GM23248 (cell line): ENCODE measurements at places on chromosomes 3 and 15. TPM values are rescaled to one million over a fixed set of nuclear protein-coding genes. Genes with fewer than 3 reads are reported as not detected.
A peak's percentile ranks its signal among the peaks of the same experiment; 100 is the strongest.

- no peak for DNase-seq
Observed at GRCh38 chr3:39234651-39235050, 42.3 kb upstream of the XIRP1 start.

DNA sequence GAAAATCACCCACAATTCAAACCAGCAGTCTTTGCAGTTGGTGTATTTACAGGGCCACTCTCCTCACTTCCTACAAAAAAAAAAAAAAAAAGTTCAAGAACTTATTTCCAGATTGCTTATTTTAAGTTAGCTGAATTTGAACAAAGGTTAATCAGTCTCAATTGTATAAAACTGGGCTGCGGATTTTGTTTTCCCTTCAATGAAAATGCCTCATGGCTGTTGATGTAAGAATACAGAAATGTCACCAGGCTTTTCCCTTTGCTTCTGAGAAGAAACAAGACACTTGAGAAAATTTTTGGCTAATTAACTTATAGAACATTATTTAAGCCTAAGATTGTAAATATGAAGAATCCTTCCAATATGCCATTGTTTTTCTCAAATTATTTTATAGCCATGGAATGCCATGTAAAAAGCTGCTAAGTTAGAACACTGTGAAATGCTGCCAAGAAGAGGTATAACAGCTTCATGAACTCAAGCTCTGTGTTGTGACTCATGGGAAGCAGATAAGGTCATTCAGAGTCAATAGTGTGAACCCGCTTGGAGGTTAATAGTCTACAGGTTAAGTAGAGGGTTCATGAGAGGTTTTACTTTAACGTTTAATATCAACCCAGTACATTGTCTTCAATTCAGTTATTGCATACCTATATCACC is 84.3 kb upstream of the ABI3BP start:
- DNase-seq: peak; percentile 32

- no peak for DNase-seq
Observed at GRCh38 chr3:105339946-105340345, 26.8 kb upstream of the ALCAM start.

Gene TRMT10C
- 28.4 and 33.3 TPM in 2 replicates for polyA plus RNA-seq

GRCh38 chr3:14152963-14153355 is 25.4 kb downstream of the XPC start:
- DNase-seq: no peak

Gene CMC1
- polyA plus RNA-seq: 65.0 and 70.2 TPM in 2 replicates

- no peak for DNase-seq
Observed at GRCh38 chr3:184308744-184309143, 5.7 kb upstream of the EIF4G1 start.

DNA sequence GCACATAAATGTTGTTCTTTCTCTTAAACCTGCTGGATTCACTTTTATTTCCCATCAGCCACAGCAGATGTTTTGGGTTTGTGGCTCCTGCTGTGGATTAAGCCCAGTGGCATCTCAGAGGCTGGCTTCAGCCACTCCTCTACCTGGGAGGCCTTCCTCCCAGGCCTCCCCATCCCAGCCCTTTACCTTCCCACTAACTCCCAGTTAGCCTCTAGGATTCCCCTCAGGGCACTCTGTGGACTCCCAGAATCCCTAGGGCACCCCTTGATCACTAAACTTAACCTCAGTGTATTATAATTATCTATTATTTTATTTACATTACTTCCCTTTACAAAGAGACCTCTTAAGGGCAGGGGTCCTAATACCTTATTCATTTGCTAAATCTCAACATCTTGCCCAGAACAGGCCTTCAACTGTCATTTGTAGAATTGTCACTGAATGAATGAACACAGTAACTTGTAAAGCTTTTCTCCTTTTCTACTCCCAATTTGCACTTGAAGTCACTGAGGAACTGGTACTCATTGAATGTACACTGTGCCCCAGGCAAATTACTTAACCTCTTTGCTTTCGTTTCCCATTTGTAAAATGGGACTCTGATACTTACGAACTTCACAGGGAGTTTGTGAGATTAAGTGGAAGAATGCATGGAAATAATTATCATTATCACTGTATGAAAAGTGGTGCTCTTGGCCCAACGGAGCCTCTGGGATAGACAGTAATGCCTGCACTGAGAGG is 8.3 kb downstream of the CCDC13 start:
- no peak for DNase-seq

Gene LDHAL6B
- 0.10 and 0.25 TPM in 2 replicates for polyA plus RNA-seq

Gene RTP1
- polyA plus RNA-seq: not detected in 2 replicates

Gene ASB7
- polyA plus RNA-seq: 7.8 and 8.1 TPM in 2 replicates

DNA sequence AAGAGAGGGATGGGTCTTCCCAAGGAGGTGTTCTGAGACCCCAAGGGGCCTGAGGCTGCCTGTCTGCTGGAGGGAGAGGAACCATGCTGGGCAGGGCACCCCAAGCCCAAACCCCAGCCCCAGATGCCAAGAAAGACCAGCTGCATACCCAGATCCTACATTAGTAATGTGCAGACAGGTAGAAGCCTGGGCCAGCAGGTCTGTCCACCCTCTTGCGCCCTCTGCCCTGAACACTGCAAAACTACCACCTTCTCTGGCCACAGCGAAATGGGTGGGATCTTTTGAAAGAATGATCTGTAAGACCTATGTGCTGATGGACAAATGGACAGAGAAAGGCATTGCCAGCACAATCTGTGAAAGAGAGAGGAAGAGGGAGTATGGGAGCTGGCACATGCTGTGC is 283.2 kb downstream of the EPHB1 start:
- DNase-seq: no peak

Gene CCR9
- not detected in 2 replicates for polyA plus RNA-seq

DNA sequence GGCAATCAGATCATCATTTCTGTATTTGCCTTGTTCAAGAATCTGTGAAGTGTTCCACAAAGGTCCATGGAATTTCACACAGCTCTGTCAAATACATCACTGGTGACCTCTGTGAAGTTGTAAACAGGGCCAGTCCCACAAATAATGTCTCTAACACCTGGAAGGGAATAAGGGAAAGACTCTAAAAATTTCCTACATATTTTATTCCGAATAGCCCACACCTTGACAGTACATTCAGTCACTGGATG is at the start of gene C3orf49:
TSS of gene C3orf49 (plus strand) at position 149 of the 248 bp plus-strand sequence. CDS start 173 bp downstream, outside the sequence.
- DNase-seq: no peak

Gene WDR93
- polyA plus RNA-seq: 0.10 TPM in 1 of 2 replicates, not detected in the other

Gene PRTG
- not detected in 2 replicates for polyA plus RNA-seq

Gene SRGAP3
- 0.89 and 0.91 TPM in 2 replicates for polyA plus RNA-seq

DNA sequence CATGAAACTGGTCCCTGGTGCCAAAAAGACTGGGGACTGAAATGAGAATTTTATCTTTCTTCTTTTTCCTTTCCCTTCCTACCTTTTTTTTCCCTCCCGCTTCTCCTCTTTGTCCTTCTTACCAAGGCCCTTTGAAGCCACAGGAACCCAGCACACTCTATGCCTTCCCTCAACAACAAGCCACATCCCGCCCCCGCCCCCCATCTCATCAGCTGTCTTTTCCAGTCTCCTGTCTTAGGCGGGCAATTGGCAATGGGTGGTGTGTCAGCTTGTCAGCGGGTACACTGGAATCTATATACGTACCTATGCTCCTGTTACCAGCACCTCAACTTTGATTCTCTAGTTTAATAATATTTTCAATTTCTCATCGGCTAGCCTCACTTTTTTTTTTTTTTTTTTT is 56.3 kb upstream of the CHD2 start:
- DNase-seq: no peak

GRCh38 chr15:73424506-73424905 is 18.5 kb upstream of the REC114 start:
- no peak for DNase-seq

Gene TIPIN
- polyA plus RNA-seq: 9.6 and 10.2 TPM in 2 replicates

GRCh38 chr3:87696124-87697013 is 362.4 kb downstream of the CGGBP1 start:
- no peak for DNase-seq

Gene MBNL1
- 81.7 and 89.5 TPM in 2 replicates for polyA plus RNA-seq
